ENCODE measurements at places on chromosomes 16 and 17. TPM values are rescaled to one million over a fixed set of nuclear protein-coding genes. Genes with fewer than 3 reads are reported as not detected.

Gene SLC22A31
- total RNA-seq = 1.6 TPM

Gene SLC12A3
- total RNA-seq = not detected

Gene TPSG1
- not detected for total RNA-seq

Gene TNFSF13
- total RNA-seq = 6.0 TPM

Gene C1QTNF8
- not detected for total RNA-seq

Gene CA5A
- total RNA-seq = not detected

Gene SPN
- 83.4 TPM for total RNA-seq

Gene PPM1E
- 0.07 TPM for total RNA-seq

Gene KRTAP4-4
- not detected for total RNA-seq

Gene WFDC1
- total RNA-seq = not detected

Gene PYDC1
- total RNA-seq = not detected

Gene ODAD4
- total RNA-seq = 1.2 TPM

Gene CDRT15
- total RNA-seq = not detected

DNA sequence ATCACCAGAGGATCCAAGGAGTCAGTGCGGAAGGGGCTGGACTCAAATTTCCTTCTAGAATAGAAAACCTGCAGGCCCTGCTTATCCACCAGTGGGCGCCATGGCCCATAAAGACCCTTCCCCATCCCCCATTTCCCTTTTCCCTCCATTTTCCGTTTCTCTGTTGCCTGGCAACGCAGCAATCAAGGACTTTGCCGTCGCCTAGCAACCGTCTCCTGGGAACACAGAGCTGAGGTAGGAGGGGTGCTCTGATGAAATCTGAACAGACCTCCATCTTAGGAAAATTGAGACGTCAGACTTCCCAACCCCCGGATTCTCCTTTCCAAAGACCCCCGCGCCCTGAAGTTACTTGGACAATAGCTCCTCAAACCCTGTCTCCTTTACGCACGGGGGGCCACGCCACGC is 5.7 kb downstream of the DLG4 start:
- DNase-seq = peak; percentile 64

DNA sequence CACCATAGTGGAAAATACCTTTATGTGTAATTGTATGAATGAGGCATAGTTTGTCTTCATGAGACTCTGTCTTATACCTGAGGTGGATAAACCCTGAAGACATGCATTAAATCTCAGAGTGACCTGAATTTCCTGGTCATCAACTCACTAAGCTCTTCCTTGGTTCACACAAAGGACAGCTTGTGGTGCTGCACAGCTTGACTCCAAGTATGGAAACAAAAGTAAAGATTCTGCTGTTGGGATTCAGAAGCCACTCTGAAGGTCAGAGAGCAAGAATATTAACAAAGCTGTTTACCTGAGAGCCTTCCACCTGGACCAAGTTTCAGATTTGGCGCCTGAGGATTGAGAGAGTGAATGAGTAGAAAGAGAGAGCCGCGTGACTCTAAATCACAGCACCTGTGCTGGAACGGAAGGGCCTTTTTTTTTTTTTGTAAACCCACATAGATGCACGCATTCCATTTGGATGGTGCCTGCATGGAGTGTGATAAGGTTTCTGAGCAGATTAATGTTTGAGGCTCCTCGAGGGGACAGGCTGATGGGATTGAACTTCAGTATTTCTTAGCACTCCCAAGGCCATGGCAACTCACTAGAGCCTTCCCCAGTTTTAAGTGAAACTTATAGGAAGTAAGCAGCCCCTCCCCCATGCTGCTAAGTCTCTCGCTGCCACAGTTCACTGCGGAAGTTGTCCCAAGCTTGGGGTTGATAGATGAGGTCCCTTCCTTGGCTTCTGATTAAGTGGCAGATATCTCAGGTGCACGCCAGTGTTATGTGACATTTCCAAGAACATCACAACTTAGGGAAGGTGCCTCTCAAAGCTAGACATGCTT is 28.7 kb downstream of the CALB2 start:
- no peak for DNase-seq

- DNase-seq = no peak
Measured at GRCh38 chr16:6335072-6335471, 997.6 kb upstream of the RBFOX1 start.

DNA sequence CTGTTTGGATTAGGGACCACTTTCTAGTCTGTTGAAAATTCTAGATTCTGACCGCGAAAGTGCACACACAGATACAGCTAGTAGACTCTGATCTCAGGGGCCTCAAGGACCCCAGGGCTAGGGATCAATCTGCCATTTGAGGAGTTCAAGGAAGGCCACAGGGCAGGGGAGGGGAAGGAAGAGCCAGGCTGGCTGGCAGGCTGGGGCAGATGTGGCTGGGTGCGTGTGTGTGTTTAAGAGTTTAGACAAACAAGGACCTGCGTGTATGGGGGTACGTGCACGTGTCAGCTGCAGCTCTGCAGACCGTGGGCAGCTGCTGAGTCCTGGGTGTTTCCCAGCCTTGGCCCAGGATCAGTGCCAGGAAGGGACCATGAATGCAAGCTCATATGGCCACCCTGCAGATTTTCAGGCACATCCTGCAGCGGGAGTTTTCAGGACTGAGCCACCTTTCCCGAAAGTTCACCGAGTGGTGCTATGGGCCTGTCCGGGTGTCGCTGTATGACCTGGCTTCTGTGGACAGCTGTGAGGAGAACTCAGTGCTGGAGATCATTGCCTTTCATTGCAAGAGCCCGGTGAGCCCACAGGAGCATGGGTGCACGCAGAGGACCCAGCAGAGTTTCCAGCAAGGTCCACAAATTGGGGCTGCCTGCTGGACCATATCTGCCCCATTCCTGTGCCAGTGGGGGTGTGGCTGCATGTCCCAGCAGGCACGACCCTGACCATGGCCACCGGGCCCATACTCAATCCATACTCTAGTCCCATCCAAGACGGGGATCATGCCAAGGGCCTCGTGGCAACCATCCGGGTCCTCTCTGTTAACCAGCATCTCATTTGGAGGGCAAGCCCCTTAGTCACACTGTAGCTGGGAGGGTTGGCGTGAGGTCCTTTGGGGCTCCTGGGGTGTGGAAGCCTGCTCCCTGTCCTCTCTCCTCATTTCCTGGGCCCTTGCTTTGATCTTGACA is 10.6 kb downstream of the TRPV2 start:
- DNase-seq = no peak

DNA sequence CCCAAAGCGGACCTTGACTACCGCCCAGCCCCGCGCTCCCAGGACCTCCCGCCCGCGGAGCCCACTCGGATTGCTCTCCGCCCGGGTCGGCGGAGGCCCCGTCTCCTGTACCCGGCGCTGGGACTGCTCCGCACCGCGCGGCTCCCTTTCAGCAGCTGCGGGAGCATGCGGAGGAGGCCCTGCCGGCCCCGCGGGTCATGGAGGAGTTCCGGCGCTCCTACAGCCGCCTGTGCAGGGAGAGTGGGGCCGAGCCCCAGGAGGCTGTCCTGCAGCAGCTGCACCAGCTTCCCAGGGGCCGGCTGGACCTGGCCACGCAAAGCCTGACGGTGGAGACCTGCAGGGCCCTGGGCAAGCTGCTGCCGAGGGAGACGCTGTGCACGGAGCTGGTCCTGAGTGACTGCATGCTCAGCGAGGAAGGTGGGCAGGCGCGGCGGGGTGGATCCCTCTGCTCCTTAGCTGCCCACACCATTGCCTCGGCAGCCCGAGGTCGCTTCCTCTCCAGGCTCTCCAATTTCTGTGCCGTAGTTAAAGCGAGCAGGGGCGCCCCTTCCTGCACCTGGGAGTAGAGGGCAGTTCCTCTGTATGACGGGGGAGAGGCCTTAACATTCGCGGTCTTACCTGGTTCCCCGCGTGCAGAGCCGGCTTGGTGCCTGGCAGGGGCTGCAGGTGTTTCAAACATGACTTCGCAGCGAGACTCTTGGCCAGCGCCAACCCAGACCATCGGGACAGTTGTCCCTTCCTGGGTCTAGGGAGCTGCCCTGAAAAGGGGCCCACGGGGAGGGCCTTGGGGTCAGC is 539 bp downstream of the LRRC45 start:
- DNase-seq = no peak

DNA sequence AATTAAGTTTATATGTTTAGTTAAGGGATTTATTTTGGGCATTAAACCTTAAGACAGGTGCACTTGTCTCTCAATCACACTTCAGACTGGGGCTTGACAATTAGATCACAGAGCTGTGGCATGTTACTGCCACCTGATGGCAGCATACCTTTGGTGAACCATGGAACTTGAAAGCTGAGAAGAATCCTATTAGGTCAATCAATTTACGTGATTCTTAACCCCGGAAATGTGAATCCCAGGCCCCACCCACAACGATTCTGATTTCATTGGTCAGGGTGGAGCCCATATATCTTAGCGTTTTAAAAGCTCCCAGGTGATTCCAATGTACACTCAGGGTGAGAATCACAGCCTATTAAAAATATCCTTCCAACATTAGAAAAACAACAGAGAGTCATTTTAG is 91.0 kb downstream of the GSG1L start:
- peak; percentile 51 for DNase-seq

DNA sequence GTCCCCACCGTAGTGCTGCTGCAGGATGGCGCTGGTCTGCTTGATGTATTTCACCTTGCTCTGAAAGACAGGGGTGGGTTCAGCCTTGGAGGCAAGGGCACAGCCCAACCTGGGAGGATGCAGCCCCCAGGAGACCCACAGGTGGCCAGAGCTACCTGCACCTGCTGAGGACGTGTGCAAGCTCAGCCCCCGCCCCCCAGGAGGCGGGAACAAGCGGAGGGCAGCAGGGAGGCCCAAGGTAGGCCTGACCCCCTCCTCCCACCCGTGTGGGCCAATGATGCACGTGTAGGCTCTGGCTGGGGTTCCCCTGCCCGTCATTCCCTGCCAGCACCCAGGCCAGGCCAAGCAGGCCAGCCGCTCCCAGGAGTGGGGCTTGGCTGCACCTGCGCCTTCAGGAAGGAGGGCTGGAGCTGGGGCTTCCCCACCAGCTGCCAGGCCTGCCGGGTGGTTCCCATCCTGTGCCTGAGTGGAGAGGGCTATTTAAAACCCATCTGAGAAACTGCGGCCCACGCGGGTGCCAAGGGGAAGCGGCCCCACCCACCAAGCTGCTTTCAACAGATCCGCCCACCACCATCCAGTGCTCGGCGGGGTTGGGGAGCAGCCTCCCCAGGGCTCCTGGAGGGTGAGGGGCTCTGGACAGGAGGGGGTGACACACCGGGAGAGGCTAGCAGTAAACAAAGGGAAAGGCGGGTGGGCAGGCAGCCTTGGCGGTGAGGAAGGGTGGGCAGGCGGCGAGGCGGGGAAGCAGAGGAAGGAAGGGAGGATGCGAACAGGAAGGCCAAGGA is 3.8 kb downstream of the NTHL1 start:
- no peak for DNase-seq

GRCh38 chr17:9356488-9356911 is 219.1 kb downstream of the STX8 start:
- DNase-seq = no peak

DNA sequence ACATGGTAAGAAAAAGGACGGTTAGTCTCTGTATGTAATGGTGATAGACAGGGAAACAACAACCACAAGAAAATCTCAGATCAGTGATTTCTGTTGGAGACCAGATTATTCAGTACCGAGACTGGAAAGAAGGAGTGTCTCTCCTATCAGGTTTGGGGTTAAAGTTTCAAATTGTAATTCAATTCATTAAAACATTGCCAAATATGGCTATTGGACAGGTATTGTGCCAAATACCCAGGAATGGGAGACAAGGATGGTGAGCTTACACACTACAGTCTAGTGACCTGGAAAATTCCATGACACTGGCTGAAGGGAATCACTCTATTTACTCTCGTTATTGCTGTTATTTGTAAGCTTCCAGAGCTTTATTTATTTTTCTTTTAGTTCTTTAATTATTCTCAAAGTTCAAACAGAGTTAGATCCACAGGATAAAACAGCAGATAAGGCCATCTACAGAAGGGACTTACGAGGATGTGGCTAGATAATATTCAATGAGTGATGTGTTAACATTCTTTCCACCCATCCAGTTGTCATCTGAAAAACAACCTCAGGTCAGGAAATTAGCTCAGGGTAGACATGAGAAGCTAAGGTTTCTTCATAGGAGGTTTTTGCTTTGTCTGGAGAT is 25.1 kb upstream of the MMD start:
- no peak for DNase-seq

DNA sequence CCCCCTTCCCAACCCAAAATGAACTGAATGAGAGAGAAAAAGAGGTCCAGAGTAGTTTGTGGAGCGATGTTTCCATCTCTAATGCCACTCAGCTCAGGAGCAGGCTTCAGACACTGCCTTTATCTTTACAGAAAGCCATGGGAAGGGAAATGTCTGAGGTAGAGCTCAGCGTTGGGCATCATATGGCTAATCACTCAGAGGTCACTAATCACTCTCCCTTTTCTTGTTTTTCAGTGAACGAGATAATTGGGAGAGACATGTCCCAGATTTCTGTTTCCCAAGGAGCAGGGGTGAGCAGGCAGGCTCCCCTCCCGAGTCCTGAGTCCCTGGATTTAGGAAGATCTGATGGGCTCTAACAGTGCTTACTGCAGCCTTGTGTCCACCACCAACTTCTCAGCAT is 9.8 kb downstream of the ESRP2 start:
- DNase-seq = no peak

DNA sequence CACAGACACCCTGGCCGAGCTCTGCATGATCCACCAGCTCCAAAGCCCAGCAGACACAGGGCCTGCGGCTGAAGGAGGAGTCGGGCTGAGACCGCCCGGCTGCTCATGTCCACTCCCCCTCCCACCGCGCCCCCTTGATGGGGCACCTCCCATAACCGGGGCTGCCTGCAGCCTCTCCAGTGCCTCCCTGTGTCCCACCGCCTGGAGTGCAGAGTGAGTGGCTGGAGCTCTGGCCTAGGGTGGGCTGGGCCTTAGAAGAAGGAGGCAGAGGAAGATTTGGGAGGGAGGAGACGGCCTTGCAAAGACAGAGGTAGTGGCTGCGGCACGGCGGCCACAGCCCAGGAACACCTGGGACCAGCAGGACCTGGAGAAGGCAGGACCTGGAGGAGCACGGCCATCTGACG is 4.0 kb downstream of the CBFA2T3 start:
- DNase-seq = no peak

DNA sequence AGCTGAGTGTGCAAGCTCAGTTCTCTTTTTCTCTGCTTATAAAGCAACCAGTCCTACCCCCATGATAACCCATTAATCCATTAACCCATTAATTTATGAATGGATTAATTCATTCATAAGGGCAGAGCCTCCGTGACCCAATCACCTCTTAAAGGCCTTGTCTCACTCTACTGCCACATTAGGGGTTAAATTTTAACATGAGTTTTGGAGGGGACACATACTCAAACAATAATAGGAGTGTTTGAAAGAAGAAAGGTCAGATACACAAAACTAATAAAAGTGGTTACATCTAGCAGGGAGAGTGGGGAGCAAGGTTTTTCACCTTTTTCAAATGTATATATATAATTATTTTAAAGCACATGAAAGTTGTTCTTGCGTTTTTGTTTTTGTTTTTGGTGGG is 6.8 kb downstream of the VMP1 start:
- DNase-seq = no peak

GRCh38 chr16:89190150-89190958 is 10.0 kb downstream of the SLC22A31 start:
- DNase-seq = no peak

Measured in activated naive CD4-positive, alpha-beta T cell treated with anti-CD3 and anti-CD28 coated beads, Interleukin-2, amount 50 U/mL, for 72 hours (primary cell).